ENCODE measurements at places on chromosomes 3 and 15.

GRCh38 chr3:13135811-13136321 lies 62.6 kb upstream of the IQSEC1 start:
- no peak for DNase-seq

GRCh38 chr3:16464511-16465148 lies 48.9 kb downstream of the RFTN1 start:
- DNase-seq, result no peak

DNA sequence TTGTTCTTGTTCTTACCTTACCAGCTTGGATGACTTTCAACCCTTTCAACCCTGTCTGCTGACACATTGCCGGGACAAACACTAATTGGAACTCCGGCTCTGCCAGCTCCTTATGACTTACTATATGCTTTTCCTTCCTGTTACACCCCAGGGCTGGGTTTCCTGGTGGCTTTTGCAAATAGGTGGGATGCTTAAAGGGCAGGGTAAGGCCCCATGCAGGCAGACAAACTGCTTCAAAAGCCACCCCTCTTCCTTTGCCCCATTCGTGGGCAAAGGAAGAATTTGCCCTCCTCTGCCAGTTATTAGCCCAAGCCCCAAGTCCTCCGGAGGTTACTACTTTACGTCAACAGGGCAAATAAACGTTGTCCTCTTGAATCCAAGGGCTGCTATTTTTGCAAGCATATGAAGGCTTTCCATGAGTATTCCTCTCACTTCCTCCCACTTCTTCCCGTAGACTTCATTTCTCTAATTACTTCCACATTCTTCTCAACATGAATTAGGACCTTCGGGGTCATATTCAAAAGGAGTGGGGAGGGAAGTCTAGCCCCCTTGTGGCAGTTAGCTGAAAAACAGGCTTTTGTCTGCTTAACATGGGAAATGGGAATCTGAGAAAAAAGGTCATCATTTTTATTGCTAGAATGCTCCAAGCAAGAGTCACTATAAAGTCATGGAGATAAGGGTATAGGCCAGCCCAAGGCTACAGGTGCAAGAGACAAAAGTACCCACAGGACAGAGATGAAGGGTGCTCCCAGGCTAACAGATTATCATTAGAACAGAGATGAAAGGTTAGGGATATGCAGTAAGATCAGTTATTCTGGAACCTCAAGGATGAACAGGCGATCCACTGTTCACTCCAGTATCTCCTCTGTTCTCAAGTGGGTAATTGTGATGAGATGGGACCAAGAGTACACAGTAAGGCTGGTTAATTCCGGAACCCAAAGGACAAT lies 56.3 kb upstream of the FSTL1 start:
- peak; percentile 73 for DNase-seq

- no peak for DNase-seq
These were observed 74.3 kb upstream of the TSEN2 start for GRCh38 chr3:12409684-12410596.

DNA sequence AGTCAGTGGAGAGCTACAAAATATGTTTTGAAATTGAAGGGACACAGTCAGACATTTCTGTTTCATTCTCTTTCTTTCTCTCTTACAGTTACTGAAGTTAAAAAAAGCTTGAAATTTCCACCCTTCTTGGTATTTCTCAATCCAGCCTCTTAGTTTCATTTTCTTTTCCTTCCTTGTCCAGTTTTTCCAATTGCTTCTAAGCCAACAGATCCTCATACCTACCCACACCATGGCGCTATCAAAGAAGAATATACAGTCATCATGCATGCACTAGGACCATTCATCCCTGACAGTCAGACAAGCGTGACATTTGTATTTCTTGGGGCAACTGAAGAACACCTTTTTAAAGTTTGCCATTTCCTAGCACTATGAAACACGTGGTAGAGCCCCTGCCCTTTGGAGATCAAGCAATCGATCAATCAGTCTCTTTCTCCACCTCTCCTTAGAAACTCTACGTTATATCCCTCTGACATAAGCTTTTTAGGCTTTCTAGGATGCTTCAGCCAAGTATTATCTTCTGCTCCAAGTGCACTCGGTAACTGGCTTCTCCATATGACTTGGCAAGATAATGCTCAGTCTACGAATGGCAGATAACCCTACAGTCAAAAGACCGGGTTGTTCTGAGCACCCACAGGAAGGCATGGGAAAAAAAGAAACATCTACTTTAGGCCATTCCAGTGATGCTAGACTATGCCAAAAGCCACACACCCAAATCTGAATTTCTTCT lies 65.4 kb downstream of the FBN1 start:
- DNase-seq, result peak; percentile 44

- DNase-seq, result peak; percentile 48
These were observed 172.5 kb downstream of the MTHFS start for GRCh38 chr15:79724312-79724711.

DNA sequence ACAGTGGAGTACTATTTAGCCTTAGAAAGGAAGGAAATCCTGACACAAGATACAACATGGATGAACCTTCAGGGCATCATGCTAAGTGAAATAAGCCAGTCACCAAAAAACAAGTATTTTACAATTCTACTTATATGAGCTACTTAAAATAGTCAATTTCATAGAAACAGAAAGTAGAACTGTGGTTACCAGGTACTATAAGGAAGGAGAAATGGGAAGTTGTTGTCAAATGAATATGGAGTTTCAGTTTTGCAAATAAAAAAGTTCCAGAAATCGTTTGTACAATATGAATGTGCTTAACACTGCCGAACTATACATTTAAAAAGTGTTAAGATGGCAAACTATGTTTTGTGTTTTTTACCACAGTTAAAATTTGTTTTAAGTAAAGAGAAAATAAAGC lies 26.8 kb downstream of the TRANK1 start:
- DNase-seq, result no peak

DNA sequence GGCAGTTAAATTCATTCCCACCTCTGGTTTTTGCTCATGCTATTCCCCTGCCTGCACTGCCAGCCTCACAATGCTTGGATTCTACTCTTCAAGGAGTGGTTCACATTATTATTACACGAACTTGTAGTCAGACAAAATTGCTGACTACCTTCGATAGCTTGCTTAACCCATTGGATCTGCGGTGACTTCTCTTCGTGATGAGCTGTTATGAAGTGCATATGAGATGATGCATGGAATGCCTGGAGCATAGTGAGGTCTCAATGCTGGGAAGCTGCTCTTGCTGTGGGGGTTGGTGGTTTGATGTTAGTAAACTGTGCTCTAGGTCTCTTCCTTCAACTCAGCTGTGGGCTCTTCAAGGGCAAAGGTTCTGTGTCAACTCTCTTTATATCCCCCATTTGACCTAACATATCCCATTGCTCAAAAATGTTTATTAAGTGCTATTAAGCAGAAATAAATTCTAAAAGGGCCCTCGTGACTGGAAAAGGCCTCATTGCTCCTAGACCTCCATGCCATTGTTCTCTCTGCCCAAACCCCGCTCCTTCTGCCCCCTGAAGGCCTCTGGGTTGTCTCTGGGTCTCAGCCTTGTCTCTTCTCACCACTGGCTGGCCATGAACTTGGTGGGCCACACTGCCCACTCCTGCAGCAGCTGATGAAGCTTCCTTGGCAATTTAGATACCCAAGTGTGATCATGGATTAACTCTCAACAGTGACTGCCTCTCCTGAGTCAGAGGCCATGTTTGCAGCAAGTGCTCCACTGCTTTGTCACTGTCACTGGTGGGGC lies 4.5 kb upstream of the SLCO2A1 start:
- DNase-seq, result no peak

DNA sequence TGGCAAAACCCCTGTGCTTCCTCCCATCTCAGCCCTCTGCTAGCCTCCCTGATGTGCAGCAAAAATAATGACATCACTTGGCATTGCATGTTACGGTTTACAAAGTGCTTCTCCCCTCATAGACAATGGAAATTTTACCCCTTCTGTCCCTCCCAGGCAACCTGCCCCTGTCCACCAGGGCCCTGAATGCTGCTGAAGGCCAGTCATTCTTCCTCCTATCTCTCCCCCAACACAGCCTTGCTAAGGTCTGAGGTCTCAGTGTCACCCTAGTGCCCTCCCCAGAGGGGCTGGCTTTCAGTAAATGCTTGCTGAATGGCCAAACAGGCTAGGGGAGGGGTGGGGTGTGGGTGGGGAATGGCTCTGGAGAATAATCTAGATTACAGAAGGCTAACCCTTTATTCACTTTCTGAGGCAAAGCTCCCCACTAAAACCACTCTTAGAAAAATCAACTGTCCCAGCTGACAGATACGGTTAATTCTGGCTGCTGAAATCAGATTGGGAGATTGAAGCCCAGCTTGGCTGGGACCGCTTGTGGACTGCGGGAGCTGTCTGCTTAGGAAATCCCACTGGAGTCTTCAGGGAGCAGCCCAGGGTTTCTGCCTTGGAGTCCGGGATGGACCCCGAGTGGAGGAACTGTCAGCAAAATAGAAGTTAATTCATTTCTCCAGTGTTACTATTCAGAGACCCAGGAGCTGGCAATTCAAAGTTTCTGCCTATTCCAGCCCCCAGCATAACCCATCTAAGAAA lies 22.9 kb downstream of the ANP32A start:
- no peak for DNase-seq

- no peak for DNase-seq
These were observed 418.8 kb upstream of the ALCAM start for GRCh38 chr3:104947943-104948342.

DNA sequence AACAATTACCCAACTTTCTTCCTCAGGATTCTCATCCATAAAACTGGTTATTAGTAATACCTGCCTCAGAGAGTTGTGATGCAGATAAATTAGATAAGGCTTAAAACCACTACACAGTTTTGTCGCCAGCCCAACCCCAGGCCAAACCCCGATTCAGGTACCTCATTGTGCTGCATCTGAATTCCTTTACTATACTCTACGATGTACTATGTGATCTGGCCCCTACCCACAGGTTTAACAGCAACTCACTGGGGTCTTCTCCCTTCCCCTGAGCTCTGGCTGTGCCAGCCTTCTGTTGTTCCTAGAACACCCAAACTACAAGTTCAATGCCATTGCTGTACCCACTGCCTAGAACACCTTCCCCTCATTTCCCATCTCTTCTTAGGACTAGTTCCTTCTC lies 64.6 kb downstream of the MYO5A start:
- DNase-seq, result no peak

Measured in cardiac fibroblast (primary cell).